Upper lobe of left lung (tissue), 6 donors: ENCODE measurements at places on chromosomes 12 and 14.
A peak's percentile ranks its signal among the peaks of the same experiment; 100 is the strongest.

DNA sequence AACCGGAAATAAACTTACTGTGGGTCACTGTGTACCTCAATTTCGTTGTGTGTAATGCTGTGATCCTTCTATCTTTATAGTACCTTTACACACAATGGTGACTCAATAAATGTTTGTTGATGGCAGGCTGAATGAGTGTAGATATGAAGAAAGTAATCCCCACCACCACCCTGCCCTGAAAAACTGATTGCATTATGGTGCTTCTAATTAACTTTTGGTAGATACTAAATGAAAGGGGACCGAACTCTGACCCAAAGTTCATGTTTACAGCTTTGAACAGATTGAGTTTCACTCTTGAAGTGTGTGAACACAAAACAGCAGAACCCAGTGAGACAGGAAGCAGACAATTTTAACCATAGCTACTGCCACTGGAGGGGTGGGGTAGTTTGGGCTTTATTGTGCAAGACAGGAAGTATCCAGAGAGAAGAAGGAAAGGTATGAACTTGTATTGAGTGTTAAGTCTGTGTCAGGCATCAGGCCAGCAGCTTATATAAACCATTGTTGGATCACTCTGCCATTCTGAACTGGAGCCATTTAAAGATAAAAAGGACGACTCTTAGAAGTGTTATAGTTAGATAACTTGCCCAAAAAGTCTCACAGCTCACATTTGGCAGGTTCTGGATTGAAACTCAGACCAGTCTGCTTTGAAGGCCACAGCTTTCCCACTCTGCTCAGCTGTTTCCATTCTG is 197.0 kb upstream of the AMIGO2 start:
- no peak for DNase-seq

- no peak for DNase-seq
These were observed 58.0 kb downstream of the LGMN start for GRCh38 chr14:92690171-92691011.

DNA sequence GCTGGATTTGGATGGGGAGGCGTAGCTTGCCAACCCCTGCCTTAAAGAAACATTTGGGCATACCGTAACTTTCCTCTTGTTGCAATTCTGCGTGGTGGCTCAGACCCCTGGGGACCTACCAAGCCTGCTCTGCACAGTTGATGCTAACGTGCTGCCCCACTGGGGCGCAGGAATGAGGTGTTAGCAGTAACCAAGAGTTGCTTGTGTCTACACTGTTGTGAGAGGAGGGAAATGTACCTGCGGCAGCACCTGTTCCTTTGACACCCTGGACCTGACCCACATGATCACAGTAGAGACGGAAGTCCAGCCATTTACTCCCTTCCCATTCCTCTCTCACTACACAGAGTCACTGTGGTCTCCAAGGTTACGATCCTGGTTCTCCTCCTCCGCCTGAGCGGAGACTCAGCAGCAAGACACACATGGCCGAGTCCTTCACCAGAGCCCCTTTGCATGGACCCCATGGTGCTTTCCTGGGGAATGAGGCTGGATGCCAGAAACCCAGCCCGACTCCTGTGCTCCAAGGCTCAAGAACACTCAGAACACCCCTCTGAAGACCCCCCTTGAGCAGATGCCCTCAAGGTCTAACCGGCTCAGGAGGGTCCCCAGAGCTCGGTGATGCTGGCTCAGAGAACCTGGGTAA is 84.8 kb downstream of the FBXL14 start:
- no peak for DNase-seq

- no peak for DNase-seq
These were observed 87.6 kb downstream of the SEC23A start for GRCh38 chr14:39015360-39015961.

DNA sequence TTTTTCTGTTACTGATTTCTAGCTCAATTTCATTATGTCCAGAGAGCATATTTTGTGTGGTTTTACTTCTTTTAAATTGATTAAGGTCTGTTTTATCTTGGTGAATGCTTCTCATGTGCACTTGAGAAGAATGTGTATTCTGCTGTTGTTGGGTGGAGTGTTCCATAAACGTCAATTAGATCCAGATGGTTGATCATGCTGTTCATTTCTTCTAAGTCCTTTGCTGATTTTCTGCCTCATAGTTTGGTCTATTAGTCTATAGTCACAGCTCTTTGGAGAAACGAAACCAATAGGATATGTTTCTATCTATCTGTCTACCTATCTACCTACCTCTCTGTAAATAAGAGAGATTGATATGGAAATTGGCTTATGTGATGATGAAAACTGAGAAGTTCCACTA is 17.1 kb upstream of the ADGRD1 start:
- no peak for DNase-seq

DNA sequence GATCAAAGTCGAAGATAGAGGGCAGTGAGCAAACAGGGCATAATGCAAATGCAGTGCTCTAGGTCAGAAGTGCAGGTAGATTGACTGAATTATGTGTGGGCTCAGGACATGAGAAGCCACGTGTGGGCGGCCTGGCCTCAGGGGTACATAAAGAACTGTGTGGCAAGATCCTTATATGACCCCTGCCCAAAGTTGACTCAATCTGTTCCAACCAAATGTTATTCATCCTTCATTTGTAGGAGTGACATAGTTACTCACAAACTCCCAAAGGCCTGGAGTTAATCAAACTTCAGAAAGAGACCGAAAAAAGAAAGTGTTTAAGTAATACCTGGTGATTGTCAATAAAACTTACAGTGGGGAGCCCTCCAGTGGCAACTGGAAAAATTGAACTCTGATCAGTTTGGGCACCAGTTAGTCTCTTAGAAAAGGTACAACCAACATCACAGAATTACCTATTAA is 150.4 kb upstream of the FAR2 start:
- DNase-seq, result no peak

DNA sequence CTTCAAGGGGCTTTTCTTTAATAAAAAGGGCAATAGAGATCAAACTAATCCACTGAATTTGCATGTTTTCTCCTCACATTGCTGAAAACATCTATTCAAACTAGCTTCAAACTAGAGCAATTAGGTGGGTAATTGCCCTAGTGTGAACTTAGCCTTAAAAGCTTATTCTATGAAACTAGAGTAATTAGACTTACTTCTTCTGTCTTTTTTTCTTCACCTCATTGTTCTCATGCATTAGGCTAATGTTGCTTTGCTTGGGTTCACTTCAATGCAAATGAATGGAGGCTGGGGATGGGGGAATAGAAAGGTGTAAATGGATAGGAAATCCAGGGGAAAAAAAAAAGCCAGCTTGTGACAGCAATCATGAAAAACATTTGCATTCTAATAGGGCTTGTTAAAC is 414.8 kb upstream of the LMO3 start:
- no peak for DNase-seq

GRCh38 chr12:71415336-71416231 is 24.0 kb upstream of the LGR5 start:
- DNase-seq, result no peak

GRCh38 chr14:20327005-20327869 is 5.8 kb downstream of the CCNB1IP1 start:
- no peak for DNase-seq

DNA sequence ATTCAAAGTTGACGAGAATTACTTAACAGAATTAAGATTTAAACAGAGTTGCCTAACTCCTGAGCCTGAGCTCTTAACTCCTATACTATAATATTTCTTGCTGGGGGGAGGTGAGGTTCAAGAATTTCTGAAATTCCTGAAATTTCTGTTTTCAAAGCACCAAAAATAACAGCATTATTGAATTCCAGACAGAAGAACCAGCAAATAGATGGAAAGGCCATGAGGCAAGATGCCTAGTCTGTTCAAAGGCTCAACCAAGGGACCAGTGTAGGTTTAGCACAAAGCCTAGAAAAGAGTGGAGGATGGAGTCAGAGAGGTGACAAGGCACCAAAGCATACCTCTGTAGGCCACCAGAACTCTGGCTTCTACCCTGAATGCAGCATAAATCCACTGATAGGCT is 76.4 kb downstream of the PPP1R12A start:
- DNase-seq, result no peak

GRCh38 chr14:105294142-105294597 is 6.6 kb downstream of the BRF1 start:
- DNase-seq, result no peak

DNA sequence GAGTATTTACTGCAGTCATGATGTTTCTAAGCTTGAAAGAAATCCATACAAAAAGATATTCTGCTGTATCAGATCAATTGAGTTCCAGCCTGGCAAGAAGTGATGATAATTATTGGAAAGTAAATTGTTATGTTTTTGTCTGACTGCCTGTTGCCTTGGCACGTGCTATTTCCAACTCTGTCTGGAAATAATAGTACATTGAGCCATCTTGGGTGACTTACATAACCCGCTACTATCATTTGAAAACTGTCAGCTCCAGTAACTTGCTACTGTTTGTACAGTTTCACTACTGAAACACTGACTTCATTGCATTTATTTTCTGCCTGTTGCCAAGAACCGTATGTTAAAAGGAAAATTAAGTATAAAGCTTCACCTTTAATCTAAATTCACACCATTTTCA is 318.6 kb downstream of the ITPR2 start:
- no peak for DNase-seq

GRCh38 chr12:96242597-96242996 is 48.4 kb downstream of the ELK3 start:
- DNase-seq, result no peak

GRCh38 chr14:59362513-59362912 is 102.7 kb downstream of the GPR135 start:
- no peak for DNase-seq

- no peak for DNase-seq
These were observed 191.6 kb upstream of the NUDT4 start for GRCh38 chr12:93186131-93186530.

DNA sequence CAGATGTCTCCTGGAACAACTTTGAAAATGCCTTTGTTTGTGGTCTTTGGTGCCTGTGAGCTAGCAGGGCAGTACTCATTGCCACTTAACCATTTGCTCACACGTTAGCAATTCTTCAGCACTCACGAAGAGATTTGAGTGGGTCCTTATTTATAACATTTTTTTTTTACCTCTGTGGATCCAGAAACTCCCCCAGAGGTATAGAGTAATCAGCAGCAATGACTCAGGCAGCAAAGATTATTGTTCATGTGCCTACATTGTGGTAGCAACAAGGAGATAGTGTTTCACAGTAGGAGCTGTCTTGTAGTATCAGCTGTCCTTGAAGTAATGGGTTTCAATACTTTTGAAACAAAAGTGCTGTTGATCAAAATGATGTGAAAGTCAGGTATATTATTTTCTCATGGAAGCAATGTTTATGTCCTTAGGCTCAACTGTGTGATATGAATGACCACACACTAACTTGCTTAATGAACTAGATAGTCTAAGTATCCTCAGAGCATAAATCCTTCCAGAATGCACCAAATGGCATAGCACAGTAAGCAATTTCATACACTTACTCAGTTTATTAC is 304.1 kb downstream of the EGLN3 start:
- DNase-seq, result no peak

- DNase-seq, result no peak
These were observed 98.1 kb upstream of the GRIP1 start for GRCh38 chr12:66776974-66777373.

DNA sequence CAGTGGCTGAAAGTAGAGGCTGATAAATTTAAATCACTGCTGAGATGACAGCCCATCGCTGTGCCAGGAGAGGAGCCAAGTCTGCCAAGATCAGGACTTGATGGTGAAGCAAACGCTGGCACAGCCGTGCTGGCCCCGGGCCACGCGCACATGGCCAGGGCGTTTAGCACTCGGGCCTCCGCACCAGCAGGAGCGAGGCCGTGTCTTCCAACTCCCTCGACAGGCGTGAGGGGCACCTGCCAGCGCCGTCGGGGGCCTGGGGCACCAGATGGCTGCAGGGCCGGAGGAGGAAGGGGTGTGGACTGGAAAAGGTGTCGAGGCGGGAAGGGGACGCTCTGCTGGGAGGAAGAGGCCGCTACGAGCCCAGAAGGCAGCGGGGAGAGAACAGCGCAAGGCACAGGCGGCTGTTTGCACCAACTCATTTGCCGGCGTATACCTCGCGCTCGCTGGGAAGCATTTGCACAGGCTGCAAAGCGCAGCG is 29.5 kb downstream of the RIMBP2 start:
- no peak for DNase-seq

DNA sequence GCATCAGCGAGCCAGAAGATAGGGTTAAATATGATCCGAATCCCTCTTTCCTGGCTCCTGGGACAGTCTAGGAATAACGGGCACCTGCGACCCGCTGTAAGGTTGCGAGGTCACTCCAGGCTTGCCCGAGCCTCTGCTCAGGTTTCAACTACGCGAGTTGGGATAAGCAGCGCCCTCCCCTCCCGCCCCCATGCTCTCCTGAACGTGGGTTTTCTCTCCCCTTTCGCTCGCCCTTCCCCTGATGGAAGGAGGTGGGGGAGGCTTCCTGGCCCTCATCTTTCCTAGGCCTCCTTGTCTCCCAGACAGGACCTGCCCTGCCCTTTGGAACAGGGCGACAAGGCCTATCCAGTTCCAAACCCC is 753 bp upstream of the ATP5MC2 start:
- peak; percentile 29 for DNase-seq

GRCh38 chr14:72401632-72402376 is 469.6 kb downstream of the RGS6 start:
- no peak for DNase-seq

- DNase-seq, result no peak
These were observed 9.9 kb upstream of the SLC38A2 start for GRCh38 chr12:46382408-46382963.

DNA sequence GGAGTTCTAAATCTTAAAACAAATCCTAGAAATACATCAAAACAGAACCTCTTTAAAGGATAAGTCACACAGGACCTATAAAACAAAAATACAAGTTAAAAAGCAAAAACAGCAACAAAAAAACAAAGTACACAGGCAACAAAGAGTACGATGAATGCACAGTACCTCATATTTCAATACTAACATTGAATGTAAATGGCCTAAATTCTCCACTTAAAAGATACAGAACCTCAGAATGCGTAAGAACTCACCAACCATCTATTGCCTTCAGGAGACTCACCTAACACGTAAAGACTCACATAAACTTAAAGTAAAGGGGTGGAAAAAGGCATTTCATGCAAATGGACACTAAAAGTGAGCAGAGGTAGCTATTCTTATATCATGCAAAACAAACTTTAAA is 172.2 kb upstream of the AMIGO2 start:
- DNase-seq, result no peak

GRCh38 chr12:112170376-112170775 is 45.0 kb downstream of the TRAFD1 start:
- DNase-seq, result no peak

- no peak for DNase-seq
These were observed 81.2 kb downstream of the BTG1 start for GRCh38 chr12:92064422-92064821.

- DNase-seq, result no peak
These were observed 1.5 kb downstream of the CALM1 start for GRCh38 chr14:90398315-90398839.

- DNase-seq, result no peak
These were observed 155.3 kb downstream of the PDE3A start for GRCh38 chr12:20523658-20524057.
